Cardiac fibroblast (primary cell): ENCODE measurements at places on chromosomes 6 and 20.

DNA sequence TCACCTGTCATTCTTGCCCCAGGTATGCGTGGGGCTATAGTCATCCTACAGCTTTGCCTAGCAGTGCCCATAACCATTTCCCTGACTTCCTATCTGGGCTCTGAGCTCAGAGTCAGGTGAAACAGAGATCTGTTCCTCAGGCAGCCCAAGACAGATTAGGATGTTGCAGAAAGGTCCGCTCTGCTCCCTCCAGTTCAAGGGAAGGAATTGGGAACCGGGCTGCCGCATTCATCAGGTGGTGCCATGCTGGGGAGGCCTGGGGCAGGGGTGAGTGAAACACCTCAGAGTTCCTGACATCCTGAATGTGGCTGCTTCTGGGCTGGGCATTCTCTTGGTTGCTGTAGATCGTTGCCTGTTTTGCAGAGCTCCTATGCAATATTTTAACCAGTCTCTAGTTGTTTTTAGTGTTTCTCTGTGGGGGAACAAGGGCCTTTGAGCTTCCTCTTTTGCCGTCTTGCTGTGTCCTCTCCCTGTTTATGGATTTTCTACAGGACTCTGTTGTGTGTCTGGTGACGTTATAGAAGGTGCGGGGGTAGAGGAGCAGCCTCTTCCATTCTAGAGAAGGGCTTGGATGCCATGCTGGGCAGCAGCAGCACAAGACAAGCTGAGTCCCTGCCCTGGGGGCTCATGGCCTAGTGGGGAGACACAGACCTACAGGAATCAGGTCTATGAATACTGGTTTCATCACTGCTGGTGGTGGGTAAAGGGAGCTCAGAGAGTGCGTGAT is 9.2 kb downstream of the ENTPD6 start:
- DNase-seq: no peak

DNA sequence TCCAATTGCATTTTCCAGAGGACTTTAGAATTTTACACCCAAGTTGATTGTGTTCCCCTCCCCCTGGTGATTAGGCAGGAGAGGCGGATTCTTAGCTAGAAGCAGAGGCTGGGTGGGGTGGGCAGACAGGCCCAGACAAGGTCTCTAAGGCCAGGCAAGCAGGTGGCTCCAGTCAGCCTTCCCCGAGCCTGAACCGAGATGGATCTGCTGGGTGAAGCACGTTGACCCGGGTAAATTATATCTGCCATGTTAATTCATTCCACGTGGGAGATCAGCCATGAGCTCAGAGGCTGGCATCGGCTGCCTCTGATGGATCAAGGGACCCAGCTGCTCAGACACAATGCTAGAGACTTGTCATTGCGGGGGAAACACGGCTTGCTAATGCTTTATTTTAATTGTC is 159.5 kb upstream of the MAFB start:
- DNase-seq: no peak

GRCh38 chr6:32439139-32439538 is 548 bp upstream of the HLA-DRA start:
- DNase-seq: no peak

DNA sequence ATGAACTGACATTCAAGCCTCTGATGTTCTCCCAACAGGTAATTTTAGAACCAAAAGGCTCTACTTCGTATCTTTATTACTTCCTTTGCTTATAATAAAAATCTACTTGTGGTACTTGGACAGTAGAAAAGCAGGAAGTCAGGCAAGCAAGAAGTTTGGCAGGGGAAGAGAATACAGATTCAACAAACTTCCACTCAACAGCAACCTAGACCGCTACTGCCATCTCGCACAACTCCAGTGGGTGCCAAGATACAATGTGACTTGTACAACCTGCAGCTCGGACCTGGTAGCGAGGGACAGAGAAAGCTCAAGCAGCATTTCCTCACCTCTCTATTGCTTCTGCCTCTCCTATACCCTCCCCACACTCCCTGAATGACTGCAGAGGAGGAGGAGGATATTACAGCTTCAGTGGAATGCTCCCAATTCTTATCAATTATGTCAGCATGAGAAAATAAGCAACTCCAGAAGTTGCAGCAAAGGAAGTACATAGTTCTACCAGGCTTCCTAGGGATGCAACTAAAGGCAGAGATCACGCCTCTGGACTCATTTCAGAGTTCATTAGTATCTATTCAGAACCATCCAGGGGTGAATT is 76.5 kb downstream of the MBOAT1 start:
- DNase-seq: peak; percentile 5

DNA sequence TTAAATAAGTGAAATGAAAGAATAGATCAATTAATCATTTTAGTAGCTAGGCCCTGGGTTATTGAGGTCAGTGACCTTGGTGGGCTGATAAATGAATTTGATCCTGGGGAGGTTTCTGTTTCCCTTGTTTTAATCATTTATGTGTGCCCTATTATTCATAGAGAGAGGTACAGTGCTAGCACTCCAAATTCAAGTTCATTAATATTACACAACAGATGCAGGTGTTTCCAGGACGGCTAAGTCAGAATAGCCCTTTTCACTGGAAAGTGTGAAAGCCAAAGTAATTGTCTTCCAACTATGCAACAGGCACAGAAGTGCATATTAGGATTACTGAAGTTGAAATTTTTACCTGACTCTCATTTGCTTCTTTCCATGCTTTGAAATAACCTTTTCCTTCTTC is 61.7 kb upstream of the SGK1 start:
- DNase-seq: no peak

DNA sequence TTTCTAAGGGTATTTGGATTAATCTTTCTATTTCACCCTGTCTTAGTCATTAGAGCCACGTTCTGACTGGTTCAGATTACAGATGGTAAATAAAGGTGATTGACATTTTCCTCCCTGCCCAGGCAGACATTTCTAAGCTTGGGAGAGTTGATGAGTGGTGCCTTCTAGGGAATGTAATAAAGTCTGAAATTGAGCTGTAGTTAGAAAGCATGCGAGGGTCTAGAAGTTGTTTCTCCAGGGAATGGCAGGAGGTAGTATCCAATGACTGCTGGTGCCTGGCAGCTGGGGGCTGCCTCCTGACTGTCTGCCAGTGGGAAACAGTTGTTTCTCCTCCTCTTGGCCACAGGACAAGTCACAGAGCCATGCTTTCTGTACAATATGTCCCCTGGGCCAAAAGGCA is 14.6 kb downstream of the EDN3 start:
- DNase-seq: no peak
